ENCODE measurements at places on chromosomes 1 and 21. TPM values are rescaled to one million over a fixed set of nuclear protein-coding genes. Genes with fewer than 3 reads are reported as not detected.

CELA3A gene
- total RNA-seq, result not detected

CRP gene
- total RNA-seq, result not detected

PDZK1IP1 gene
- not detected for total RNA-seq

TCP10L gene
- not detected for total RNA-seq

OR6F1 gene
- total RNA-seq, result not detected

DNAJC28 gene
- total RNA-seq, result 1.4 TPM

ITLN2 gene
- not detected for total RNA-seq

CASZ1 gene
- total RNA-seq, result 0.18 TPM

TMEM51 gene
- total RNA-seq, result 3.6 TPM

- DNase-seq, result no peak
Measured at GRCh38 chr1:96861836-96862235, 140.3 kb downstream of the PTBP2 start.

DNA sequence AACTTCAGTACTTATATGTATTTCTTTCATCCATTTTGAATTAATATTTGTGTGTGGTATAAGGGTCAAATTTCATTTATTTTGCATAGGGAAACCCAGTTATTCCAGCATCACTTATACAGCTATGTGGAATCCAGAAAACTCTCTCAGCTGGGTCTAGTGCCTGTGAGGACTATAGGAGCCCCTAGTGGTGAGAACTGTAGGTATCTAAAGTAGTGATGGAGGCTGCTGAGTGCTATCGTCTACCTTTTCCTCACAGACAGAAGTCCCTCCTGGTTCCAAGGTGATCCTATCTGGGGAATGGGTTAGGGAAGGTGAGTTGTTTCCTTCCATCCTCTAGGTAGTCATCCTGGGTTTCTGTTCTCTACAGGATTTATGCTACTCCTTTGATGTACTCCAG lies 352.0 kb upstream of the C1orf87 start:
- DNase-seq, result no peak

- no peak for DNase-seq
Measured at GRCh38 chr1:51843948-51844347, 34.6 kb downstream of the NRDC start.

- DNase-seq, result no peak
Measured at GRCh38 chr1:218205721-218206120, 79.4 kb upstream of the RRP15 start.

DNA sequence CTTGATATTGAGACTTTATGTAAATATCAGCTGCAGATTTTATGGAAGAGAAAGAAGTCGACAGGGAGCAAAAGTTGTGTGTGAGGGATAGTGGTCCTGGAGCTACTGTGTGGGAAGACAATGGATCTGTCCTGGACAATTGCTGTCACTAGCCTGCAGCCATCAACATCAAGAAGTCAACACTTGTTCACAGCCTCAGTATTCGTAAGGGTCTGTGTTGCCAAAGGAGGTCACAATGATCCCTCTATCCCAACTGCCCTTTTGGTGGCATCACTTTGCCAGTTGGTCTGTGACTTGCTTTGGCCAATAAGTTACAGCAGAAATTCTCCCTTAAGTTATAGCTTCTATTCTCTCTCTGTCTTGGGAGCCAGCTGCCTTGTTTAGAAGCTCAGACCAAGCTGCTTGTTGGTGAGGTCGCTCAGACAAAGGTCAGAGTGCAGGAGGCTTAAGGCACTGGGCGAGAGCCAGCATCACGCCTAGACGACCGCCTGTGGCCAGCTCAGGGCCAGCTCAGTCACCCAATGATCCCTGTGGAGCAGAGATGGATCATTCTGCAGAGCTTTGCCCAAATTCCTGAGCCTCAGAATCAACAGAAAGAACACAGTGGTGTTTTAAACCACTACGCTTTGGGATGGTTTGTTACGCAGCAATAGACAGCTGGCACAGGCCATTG lies 134.9 kb downstream of the RHOU start:
- no peak for DNase-seq

DNA sequence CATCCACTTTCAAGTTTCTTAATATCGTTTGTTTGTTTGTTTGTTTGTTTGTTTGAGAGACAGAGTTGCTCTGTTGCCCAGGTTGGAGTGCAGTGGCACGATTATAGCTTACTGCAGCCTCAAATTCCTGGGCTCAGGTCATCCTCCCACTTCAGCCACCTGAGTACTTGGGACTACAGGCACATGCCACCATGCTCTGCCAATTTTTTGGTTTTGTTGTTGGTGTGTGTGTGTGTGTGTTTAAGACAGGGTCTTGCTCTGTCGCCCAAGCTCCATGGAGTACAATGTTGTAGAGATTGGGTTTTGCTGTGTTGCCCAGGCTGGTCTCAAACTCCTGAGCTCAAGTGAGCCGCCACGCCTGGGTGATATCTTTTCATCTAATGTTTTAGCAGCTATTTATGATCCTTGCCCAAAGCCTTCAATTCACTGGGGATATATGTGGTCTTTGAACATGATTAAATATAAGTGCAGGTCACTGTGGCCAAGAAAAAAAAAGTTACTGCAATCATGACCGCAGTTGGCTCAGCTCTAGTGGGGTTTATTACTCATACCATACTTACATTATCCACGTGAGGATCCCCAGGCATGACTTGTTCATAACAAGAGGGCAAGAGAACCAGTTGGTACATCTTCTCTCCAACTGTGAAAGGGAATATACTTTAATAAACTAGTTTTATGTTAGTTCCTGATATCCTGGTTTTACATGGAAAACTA lies 8.0 kb downstream of the RRP1B start:
- peak; percentile 81 for DNase-seq

DNA sequence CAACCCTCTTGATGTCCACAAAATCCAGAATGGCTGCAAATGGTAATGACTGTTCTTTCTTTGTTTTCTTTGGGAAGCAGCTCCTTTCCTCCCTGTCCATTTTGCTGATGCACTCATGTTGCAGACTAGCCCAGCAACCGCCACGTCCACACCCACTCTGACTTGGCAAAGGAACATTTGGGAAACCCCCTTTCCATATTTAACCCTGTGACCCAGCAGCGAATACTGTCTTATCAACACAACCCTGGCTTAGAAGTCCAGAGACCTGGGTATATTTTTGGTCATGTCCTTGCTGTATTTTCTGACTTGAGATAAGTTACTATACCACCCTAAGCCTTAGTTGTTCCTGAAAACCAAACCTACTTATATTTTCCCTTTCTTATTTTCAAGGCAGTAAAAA lies 18.1 kb upstream of the SHE start:
- peak; percentile 2 for DNase-seq

GRCh38 chr1:235199441-235199840 lies 38.4 kb upstream of the RBM34 start:
- DNase-seq, result peak; percentile 33

GRCh38 chr1:41314376-41315145 lies 46.7 kb upstream of the FOXO6 start:
- DNase-seq, result no peak

- DNase-seq, result no peak
Measured at GRCh38 chr1:67627906-67628305, 57.1 kb upstream of the GADD45A start.

DNA sequence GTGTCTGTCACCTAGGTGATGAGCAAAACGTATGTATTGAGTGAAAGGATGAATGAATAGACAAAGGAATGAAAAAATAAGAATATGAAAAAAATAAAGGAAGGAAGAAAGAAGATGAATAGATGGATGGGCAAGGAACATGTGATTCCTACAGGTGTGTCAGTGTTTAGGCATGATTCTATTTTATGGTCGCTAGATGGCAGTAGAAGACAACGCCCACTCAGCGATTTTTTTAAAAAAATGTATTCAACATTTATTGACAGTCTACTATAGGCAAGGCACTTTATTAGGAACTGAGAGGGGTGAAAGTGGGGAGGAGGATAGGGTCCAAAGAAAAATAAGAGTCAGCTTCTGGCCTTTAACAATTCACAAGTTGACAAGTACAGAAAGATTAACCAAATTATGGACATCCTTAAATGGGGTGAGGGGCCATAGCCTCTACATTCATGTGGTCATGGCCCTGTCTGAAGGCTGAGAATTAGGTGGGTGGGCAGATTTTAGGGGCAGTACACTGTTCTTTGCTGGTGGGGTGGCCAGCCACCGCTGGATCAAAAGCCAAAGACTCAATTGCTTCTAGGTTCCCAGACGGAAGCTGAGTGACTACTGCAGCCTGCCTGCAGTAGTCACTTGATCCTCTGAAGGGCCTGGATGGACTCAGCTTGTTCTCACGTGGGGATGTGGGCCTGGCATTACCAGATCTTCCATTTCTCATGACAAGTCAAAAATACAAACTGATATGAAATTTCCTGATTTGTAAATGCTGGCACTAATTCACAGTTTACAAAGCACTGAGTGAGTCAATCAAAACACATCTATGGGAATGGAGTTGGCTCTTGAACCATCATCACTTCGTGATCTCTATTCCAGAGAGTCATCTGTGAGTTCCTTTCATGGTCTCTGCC lies 83.9 kb downstream of the FASLG start:
- peak; percentile 51 for DNase-seq

- DNase-seq, result no peak
Measured at GRCh38 chr1:108511764-108512163, 48.1 kb upstream of the EEIG2 start.

DNA sequence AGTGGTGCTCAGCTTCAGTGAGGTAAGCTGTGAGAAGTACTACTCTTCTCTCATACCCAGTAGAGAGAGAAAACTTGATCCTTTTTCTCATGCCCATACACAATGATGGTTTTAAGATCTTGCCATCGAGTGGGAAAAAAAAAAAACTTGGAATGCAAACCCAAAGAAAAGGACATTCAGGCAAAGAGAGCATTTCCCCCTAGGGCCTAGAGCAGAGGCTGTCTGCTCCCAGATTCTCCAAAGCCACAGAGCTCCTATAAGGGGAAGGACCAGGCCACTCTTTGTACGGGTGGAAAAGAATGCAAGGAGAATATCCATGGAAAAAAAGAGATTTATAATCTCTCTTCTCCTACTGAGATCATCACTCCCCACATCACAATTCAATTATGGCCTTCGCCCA lies 34.9 kb downstream of the MROH9 start:
- DNase-seq, result no peak

DNA sequence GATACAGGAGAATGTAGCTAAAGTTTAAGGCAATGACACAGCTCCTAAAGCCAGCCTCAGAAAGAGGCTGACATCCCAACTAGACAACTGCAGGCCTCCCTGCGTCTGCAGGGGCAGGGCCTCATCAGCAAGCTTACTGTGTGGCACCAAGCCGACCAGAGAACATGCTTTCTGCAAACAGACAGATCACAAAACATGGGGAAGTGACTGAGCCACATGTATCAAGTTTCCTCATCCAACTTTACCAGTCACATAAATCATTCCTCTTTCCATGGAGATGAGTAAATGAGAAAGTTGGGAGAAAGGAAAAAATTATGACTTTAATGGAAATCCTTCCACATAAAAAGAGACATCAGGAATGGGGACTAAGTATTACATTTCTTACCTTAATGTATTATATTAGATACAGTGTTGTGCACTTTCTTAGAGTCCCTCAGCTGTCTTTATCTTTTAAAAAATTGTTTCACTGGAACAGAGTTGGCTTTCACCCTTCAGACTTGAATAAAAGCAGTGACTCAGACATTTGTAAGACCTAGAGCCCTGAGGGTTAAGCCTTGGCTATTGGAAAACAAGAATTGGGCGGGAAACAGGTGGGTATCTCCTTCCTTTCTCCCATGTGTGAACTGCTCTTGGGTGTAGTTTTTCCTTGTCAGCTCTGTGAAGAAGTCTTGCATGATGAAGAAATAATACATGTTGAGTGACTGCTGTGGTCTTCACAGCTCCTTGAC lies 305.7 kb upstream of the SNX7 start:
- DNase-seq, result peak; percentile 28

DNA sequence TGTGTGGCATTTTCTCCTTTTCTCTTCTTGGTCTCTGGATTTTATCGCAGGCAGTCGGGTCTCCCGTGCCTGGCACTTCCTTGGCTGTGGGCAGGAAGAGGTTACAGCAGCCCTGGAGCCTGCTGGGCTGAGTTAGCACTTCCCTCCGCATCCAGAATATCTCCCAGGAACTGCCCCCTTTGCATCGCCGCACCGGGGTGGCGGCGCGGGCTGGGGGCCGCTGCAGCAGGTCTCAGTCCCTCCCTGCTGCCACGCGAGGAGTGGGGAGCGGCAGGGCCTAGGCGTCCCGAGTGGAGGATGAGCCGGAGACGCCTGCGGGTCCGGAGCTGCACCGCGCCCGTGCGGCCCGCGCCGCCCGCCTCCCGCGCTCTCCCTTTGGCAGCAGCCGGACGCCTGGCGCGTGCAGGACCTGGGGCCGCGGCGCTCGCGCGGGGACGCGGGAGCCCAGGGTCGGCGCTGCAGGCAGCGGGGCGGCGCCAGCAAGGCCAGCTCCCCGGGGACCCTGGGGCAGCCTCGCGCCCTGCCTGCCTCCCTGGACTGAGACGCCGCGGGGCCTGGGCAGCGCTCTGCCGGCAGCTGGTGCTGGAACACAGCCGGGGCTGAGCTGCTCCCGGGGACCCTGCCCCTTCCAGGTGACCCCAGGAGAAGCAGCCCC lies 192.8 kb downstream of the PRDM2 start:
- DNase-seq, result no peak

DNA sequence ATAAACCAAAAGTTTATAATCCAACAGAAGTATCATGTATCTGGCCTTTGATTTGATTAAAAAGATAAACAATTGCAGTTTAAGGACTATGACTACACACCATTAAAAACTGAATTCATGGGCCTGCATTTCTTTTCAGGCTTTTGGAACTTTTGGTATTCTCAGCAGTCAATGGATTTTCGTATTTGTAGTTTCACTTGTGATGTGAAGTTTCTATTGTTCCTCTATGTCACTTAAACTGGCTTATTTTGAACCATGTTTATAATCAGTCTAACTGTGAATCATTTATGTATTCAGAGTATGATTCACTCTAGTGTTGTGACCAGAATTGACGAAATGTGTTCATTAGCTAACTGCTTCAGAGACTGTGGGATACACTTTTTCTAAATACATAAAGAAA lies 132.9 kb downstream of the COQ8A start:
- DNase-seq, result peak; percentile 72

- no peak for DNase-seq
Measured at GRCh38 chr1:246579818-246580217, 13.6 kb downstream of the CNST start.

DNA sequence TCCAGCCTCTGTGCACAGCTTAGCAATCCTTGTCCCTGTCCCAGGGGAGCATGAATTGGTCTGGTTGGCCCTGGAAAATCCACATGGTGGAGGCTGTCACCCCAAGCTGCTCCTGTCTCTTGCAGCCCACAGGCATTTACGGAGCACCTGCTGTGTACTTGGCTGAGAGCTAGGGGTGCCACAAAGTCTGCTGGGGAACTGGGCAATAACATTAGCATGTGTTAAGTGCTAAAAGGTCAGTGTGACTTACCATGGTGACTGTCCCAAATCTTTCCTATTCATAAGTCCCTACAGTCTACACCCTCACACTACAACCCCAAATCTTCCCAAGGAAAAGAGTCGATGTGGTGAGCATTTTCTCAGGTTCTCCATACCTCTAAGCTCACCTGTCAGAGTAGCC lies 53.6 kb upstream of the ARTN start:
- no peak for DNase-seq

GRCh38 chr21:35681946-35682345 lies 378.4 kb downstream of the SETD4 start:
- DNase-seq, result no peak

GRCh38 chr1:81899214-81899821 lies 98.6 kb downstream of the ADGRL2 start:
- DNase-seq, result no peak

Data from IMR-90 (cell line).